ENCODE measurements at places on chromosomes 11 and 22.
A peak's percentile ranks its signal among the peaks of the same experiment; 100 is the strongest.

DNA sequence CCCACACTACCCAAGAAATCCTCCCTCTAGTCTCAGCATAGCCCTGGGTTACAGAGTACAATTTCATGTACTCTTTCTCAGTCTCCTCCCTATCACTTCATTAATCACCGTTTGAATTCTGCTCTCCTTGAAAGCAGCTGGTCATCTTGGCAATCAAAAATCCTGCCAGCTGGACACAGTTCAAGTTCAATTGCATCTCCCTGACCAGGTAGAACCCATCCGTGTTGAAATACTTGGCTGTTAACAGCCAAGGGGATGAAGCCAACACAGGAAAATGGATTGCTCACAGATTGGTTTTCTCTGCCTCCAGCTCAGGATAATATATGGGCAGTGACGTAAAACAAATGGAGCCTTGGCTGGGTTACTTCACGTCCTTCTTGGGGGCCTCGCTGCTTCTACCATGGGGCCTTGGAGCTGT lies 55.1 kb upstream of the GRK3 start:
- no peak for DNase-seq

DNA sequence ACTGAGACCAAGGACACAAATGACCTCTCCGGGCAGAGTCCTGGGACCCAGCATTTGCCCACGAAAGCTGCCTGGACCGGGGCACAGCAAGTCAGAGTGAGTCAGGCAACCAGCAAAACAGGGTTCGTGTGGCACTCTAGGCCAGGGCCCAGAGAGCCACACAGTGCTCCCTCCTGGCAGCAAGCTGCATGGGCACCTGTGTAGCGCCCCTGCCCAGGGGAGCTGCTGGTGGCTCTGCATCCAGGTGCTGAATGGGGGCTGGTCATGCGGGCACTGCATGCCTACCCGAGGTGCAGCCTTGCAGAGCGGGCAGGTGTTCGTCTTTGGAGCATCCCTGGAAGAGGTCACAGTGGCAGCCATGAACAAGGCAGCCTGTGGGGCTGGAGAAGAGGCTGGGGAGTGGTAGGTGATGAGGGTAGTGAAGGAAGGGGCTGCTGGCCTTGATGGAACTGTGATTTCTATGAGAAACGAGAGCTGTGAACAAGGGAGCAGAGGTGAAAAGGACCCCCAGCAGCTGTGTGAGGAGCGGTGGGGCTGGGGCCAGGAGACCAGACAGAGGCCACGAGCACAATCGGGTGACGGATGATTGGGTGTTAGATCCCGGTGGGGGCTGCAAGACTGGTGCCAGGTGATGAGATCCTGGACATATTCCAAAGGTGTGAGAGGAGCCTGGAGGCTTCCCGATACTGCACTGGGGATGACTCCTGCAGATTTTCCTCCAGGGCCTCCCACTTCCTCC lies 63.3 kb downstream of the DGCR2 start:
- no peak for DNase-seq

GRCh38 chr11:64926689-64927088 lies 2.2 kb downstream of the PPP2R5B start:
- no peak for DNase-seq

GRCh38 chr11:123457187-123457770 lies 27.2 kb downstream of the GRAMD1B start:
- DNase-seq: peak; percentile 38

- DNase-seq: no peak
These were observed 94.8 kb downstream of the CTTN start for GRCh38 chr11:70493089-70493474.

- no peak for DNase-seq
These were observed 74.9 kb downstream of the PACSIN2 start for GRCh38 chr22:42939941-42940653.

GRCh38 chr11:79578116-79578515 lies 137.3 kb upstream of the TENM4 start:
- no peak for DNase-seq

DNA sequence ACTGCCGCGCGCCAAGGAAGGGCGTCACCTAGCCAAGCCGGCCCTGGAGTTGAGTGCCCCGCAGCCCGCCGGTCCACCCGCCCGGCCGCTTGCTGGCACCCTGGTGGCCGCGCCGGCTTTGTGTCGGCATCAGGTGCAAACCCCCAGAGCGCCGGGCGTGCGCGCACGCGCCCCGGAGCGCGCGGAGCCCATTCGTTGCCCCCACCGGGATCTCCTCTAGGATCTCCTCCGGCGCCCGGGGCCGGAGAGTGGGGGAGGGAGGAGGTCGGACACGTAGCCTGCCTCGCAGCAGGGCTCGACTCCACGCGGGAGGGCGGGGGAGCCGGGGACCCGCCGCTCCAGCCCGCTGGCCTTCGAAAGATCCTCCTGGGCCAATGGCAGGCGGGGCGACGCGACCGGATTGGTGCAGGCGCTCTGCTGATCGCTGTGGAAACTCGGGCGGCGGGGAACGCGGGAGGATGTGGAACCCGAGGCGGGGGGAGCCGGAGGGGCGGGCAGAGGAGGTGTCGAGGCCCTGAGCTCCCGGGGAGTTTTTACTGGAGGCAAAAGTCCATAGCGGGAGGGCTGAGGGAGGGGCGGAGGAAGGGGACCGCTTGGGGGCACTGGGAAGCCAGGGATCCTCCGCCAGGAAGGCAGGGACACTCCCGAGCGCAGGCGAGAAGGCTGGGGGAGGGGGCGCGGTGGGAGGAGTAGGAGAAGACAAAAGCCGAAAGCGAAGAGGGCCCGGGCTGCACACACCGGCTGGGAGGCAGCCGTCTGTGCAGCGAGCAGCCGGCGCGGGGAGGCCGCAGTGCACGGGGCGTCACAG lies at the start of gene FADS2:
Gene FADS2, plus strand, starts transcription at position 730 of the 808 bp plus-strand sequence. CDS start 91 bp downstream, outside the sequence.
- peak; percentile 69 for DNase-seq

DNA sequence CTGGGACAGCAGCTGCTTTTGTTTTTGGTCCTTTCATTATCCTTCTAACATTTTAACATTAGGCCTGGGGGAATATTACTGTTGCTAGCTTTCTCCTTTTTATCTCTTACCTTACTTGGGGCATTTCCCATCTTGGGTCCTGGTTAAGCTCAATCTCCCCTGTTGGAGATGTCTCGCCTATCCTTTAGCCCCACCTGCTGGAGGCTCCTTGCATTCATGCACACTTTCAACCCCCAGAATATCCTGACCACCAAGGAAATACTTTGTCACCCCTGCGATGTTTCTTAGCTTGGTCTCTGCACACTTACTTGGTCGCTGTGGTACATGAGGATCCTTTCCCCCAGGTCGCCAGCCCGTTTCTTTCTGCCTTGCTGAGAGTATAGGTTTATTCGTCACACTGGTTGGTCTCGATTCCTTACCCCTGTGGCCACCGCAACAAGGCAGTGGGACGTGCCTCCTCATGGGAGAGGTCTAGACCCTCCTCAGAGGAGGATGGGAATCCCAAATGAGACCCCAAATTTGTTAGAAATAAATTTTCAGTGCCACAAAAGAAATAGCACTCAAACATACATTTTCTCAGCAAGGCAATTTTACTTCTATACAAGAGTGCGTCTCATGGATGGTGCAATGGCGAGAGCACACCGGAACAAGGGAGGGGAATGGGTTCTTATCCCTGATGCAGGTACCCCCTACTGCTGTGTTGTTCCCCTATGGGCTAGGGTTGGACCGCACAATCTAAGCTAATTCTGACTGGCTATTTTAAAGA lies 5.4 kb upstream of the TXN2 start:
- DNase-seq: peak; percentile 78

DNA sequence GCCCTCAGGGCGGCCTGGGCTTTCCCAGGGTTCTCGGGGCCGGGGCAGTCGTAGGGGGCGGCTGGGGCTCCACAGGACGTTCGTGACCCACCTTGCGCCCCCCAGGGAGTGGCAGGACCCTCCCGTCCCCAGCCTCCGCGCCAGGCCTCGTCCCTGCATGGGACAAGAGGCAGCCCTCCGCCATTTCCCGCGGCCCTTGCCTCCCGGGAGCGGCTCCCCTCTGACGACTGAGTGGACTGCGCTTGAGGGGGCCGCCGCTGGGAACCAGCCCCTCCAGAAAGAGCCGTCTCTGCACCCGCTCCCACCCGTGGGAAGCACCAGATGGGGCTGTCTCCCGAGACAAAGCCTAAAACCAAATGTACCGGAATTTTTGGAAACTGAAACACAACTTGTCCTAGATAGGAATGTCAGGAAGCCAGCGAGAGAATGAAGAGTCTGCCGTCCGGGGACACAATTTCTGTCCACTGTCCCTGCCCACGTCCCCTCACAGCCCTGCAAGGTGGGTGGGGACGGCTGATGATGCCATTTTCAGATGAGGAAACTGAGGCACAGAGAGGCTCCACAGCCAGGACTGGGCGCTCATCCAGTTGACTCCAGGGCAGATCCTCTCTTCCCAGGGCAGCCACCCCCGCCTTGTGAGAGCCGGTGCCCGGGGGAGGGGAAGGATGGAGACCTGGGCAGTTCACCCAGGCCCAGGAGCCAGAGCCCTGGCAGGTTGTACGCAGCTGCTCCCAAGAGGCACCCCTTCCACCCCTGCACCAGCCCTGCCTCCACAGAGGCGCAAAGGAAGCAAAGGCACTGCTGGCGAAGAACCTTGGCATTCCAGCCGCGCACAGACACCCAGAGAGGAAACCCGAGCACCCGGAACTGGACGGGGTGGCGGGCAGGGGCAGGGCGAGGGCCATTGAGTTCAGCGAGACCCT lies 18.1 kb upstream of the PICK1 start:
- no peak for DNase-seq

DNA sequence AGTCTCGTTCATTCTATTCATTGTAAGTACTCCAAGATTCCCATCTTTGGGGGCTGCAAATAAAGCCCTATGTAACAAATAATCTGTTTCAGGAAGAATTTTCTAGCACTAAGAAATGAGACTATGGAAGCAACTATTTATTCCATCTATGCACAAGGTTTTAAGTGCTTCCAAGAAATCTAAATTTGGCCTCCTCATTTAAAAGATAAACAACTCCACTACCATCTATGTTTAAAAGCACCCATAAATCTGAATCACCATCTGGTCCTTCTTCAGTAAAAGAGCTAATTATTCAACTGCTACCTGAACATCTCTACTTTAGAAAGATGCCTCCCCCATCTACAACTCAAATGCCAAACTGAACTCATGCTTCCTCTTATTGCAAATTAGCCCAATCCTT lies 547.3 kb upstream of the LRRC4C start:
- no peak for DNase-seq

- DNase-seq: no peak
These were observed 367.6 kb downstream of the TBC1D22A start for GRCh38 chr22:47129902-47130635.

DNA sequence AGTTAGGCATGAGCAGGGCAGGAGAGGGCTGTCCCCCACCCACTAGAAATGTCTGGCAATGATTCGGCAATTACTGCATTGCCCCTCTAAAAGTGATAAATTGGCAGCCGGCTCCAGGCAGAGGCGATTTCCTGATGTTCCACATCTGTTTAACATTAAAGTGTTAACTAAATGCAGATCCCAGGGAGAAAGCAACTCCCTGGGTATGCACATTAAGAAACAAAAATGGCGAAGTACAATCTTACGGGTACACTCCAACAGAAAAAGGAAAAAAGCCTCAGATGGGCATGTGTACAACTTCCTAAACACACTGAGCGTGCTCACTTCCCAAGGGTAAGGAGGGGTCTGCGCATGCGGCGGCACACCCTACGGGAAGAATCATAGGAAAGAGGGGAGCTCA lies 314.4 kb downstream of the CASP12 start:
- no peak for DNase-seq

GRCh38 chr11:109433753-109434256 lies 11.8 kb downstream of the C11orf87 start:
- DNase-seq: no peak

- DNase-seq: no peak
These were observed 2.8 kb downstream of the USH1C start for GRCh38 chr11:17541330-17541885.

- no peak for DNase-seq
These were observed 23.0 kb downstream of the CRKL start for GRCh38 chr22:20940186-20940651.

DNA sequence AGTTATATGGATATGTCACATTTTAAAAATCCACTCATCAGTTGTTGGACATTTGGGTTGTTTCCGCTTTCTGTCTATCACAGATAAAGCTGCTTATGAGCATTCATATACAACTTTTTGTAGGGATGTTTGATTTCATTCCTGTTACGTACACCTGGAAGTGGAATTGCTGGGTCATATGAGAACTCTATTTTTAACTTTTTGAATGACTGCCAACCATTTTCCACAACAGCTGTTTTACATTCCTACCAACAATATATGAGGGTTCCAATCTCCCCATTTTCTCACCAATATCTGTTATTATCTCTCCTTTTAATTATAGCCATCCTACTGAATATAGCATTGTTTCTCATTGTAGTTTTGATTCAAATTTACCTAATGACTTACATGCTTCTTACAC lies 172.0 kb downstream of the UVRAG start:
- no peak for DNase-seq

DNA sequence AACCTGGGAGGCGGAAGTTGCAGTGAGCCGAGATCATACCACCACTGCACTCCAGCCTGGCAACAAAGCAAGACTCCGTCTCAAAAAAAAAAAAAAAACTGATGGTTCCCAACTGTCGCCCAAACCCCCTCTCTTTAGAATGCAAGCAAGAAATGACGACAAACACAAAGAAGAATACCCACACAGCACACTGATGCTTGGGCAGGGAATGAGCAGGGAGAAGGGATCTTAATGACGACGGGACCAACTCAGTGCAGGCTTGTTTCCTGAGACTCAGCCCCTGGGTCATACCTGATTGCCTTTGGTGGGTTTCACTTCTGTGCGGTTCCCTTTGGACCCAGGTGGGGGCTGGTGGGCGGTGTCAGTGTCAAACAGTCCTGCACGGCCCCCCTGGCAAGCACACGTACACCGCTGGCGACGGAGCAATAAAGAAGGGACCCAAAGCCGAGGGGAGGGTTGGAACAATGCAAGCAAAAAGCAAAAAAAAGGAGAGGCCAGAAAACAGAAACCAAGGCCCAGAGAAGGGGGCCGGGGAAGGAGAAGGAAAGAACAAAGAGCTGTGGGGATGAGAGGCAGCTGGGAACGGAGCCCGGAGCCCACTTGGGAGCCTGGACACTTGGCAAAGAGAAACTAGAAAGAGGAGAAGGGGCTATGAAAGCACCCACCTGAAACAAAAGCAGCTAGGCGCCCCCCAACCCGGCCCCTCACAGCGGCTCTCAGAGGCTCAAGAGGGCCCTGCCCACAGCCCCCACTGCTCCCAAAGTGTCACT lies 99.6 kb downstream of the CELSR1 start:
- no peak for DNase-seq

GRCh38 chr11:46984987-46985386 lies 48.4 kb downstream of the CSTPP1 start:
- no peak for DNase-seq

- no peak for DNase-seq
These were observed 30.2 kb downstream of the USP47 start for GRCh38 chr11:11871991-11872401.
